ENCODE measurements at places on chromosomes 6 and 20.

DNA sequence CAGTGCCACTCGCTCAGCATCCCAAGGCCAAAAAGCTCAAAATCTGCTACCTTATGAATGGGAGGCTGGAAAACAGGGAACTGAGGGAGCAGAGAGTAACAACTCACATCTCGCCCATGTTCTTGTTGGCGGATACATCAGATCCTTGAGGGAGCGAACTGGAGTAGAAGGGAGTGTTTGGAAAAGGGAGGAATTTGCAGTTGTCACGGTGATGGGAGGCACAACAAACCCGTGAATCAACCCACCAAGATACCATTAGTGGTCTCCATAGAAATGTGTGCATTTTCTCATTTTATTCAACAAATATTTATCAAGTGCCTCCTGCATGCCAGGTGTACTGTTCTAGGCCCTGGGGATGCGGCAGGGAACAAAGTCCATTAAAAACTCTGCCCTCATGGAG, 212.1 kb downstream of the EYA2 start:
- no peak for DNase-seq

DNA sequence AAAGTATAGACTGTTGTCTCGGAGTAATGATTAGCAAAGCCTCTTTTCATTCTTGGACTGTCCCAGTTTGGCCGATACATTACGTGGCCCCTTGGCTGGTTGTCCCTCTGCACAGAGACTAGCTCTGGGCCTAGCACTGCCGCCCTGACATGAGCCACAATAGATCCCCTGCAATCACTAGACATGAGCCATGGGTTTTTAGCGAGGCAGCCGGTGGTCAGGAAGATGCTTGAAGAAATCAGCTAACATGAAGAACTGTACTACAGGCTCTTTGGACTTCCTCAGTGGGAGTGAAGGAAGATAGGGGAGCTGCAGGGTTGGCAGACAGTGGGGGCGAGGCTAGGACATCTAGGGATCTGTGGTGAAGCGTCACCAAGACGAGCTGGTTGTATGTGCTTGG, 11.0 kb downstream of the DUSP22 start:
- DNase-seq = no peak

- DNase-seq = no peak
These were observed 187.6 kb downstream of the ZFP64 start for GRCh38 chr20:52004018-52004417.

DNA sequence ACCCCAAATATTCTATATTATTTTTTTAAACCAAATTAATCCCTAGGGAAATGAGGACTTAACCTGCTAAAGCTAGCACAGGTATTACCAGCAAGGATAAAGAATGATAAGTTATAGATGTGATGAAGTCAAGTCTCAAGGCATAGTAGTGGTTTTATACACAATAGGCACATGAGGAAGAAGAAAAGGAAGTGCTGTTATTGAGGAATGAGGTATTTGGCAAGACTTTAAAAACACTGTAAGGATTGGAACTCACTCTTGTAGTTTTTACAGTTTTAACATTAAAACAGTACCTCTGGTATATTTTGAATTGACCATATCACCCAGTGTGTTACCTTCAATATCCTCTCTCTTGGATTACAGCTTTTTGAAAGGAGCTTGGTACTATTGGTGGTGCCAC, 54.6 kb downstream of the PHF3 start:
- DNase-seq = no peak

- no peak for DNase-seq
These were observed 42.2 kb upstream of the TNFAIP3 start for GRCh38 chr6:137824896-137825295.

- no peak for DNase-seq
These were observed 27.6 kb downstream of the NEDD9 start for GRCh38 chr6:11204794-11205366.

DNA sequence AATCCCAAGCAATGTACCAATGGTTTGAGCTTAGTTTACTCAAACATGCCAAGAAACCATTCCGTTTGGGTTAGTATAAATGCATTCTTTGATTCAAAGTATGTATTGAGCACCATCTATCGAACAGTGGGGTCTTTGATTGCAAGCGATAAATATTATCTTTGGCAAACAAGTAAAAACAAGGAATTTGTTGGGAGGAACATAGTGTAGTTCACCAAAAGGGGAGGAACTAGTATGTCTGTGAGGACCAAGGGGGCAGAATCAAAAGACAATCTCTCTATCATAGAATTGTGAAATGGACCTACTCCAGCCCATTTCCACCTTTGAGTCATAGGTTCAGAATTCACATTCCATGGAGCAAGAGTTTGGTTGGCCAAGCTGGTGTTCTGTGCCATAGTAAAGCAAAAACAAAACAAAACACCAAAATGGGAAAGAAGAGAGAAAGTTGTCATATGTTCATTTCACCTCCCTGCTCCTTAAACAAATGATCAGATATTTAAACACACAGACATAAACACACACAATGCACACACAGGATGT, 266.0 kb downstream of the TSHZ2 start:
- no peak for DNase-seq

- no peak for DNase-seq
These were observed 3.6 kb downstream of the SOX4 start for GRCh38 chr6:21596949-21597682.

DNA sequence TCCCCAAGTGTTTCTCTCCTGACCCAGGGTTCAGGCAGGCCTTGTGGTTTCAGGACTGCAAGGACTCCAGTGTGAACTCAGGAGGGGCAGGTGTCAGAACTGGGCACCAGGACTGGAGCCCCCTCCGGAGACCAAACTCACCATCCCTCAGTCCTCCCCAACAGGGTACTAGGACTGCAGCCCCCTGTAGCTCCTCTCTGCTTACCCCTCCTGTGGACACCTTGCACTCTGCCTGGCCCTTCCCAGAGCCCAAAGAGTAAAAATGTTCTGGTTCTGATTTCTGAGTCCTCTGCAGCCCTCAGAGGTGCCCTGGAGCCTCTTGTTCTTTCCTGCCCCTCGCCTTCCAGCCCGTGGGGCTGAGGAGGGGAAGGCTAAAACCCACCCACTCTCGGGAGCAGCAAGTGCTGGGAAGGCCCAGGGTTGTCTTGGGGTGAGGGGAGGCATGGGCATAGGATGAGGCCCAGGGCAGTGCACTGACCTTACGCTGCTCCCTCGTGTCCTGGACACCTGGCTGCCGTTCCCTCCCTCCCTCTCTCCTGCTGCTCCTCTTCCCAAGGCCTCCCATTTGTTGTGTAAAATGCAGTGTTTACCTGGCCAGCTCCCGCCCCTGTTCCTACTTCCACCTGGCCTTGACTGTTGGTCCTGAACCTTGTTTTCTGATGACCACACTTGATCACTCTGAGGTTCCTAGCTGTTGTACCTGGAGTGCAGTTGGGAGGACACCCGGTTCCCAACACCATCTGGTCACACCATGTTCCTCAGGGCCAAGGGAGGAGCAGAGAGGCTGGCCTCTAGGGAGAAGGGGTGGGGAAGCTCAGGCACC, 9.9 kb downstream of the CNPY3 start:
- no peak for DNase-seq

DNA sequence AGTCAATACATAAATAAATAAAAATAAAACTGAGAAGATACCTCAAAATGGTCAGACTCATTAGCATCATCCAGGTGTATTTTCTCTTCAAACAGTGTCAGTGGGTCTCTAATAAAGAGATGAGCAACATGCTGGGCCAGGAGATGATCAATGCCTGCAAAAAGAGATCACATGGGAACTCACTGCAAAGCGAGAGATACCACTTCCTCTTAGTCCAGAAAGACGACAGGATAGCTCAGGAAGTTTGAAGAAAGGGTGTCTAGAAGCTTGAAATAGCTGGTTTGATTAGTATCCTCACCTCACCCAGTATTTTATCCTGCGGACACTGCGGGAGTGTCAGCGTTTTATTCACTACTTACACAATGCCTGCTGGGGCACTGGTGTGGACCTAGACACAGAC, 38.0 kb downstream of the GCLC start:
- no peak for DNase-seq
